ENCODE measurements at places on chromosomes 1 and 21. TPM values are rescaled to one million over a fixed set of nuclear protein-coding genes. Genes with fewer than 3 reads are reported as not detected.

DNA sequence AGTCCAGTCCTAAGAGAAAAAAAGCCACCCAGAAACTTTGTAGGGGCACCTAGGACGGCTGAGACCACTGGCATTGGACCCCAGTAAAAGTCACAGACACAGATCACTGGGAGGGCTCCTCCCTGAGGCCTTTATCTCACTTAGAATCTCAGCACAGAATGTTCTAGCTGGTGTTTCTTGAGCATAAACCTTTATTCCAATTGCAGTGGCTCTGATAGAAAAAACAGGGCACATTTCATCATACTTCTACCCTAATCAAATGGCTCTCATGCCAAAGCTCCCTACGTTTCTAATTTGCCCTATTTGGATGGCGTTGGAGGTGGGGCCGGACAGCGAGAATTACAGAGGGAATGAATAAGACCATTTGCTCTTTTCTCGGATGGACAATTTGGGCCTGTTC, 53.8 kb downstream of the NGF start:
- H3K4me1 ChIP-seq, result peaks cover 30% of the 10 kb centered on the region
- H3K27me3 ChIP-seq, result no peaks in the 10 kb centered on the region
- no peak overlapping the region for H3K27ac ChIP-seq
- no peak for DNase-seq
- no peak overlapping the region for H3K4me3 ChIP-seq

The KLF17 gene
- total RNA-seq, result 0.08 TPM

GRCh38 chr1:20380175-20380574, 89.5 kb downstream of the VWA5B1 start:
- no peak overlapping the region for H3K4me3 ChIP-seq
- no peaks in the 10 kb centered on the region for H3K4me1 ChIP-seq
- no peak overlapping the region for H3K27ac ChIP-seq
- no peak for DNase-seq
- H3K36me3 ChIP-seq, result no peaks in the 10 kb centered on the region

DNA sequence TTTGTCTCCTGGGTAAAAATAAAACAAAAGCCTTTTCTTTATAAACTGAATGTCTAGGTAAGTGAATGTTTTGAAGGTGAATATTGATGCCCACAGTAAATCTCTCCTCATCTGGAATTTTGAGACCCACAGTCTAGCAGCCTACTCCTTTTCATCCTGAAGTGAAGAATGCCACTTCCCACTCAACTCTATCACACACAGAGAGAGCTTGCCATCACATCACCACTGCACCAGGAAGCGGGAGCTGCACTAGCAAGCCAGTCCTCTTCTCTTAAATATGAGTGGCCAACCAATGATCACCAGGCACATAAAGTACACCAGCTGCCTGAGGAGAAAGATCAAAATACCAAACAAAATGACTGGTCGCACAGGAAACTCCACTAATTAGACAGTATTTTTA, 140.8 kb downstream of the MRPL39 start:
- no peak overlapping the region for H3K27ac ChIP-seq
- H3K4me1 ChIP-seq, result no peaks in the 10 kb centered on the region
- no peaks in the 10 kb centered on the region for H3K36me3 ChIP-seq
- H3K27me3 ChIP-seq, result no peaks in the 10 kb centered on the region

DNA sequence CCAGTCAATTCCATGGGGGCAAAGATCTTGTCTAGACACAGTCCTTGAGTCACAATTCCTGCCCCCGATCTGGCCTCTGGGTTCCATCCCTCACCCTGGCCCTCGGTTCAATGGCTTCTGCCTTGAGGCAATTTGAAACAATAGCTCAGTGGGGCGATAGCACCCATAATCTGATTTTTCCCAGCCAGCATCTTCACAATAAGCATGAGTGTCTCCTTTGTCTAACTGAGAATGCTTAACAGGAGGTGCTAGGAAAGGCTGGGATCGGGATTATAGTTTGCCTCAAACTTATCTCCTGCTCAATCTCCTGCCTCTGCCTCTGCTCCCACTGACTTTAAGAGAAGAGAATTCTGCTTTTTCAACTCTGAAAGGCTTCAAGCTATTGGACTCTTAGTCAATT, 293.9 kb upstream of the PROX1 start:
- no peaks in the 10 kb centered on the region for H3K36me3 ChIP-seq
- H3K4me1 ChIP-seq, result no peaks in the 10 kb centered on the region
- no peak overlapping the region for H3K27ac ChIP-seq

DNA sequence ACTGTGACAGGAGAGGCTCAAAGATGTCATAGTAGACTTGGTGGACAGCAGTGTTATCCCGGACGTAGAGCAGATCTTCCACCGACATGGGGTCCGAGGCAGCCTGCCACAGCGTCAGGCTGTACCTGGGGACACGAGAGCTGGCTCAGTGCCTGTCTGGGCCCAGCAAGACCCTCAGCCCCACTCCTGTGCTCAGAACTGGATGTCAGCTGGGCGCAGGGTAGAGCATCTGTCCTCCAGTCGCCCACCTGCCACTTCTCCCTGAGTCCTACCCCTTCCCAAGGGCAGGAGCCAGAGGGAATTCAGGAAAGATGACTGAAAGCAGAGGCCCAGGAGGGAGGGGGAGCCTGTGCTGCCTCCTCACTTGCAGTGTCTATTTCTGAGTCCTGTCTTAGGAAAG, 11.7 kb downstream of the FAM151A start:
- no peak overlapping the region for H3K4me3 ChIP-seq
- DNase-seq, result no peak
- no peaks in the 10 kb centered on the region for H3K4me1 ChIP-seq
- H3K27ac ChIP-seq, result no peak overlapping the region

DNA sequence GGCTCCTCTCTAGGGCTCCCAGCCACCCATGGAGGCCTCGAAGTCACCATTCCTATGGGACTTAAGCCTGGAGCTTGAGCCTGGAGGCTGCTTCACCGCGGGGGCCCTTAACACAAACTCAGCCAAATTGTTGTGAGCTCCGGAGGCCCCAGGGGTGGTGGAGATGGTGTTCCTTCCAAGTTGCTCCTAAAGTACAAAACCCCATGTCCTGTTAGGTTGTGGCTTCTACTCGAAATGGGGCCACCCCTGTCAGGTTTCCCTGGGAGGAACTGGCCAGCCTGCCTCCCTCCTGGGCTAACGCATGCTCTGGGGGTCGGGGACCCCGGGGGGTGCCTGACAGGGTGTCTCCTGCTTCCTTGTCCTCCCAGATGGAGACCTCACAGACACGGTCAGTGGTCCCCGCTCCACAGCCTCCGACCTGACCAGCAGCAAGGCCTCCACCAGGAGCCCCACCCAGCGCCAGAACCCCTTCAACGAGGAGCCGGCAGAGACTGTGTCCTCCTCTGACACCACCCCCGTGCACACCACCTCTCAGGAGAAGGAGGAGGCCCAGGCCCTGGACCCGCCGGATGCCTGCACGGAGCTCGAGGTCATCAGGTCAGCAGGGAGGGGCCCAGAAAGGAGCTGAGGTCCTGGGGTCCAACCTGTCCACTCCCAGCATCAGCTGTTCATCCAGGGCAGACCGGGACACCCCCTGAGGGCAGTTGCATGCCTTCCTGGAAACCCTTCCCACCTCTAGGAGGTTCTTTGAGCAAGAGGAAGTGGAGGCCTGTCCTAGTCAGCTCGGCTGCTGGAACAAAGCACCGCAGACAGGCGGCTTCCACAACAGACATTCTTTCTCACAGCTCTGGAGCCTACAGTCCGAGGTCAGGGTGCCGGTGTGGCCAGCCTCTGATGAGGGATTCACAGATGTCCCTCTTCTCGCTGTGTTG, 10.8 kb upstream of the SLC25A34 start:
- no peak for DNase-seq
- no peak overlapping the region for H3K4me3 ChIP-seq
- H3K27ac ChIP-seq, result no peak overlapping the region
- H3K27me3 ChIP-seq, result no peaks in the 10 kb centered on the region

The TSPAN1 gene
- 33.4 TPM for total RNA-seq

The DDR2 gene
- 40.2 TPM for total RNA-seq

- no peak for DNase-seq
- H3K4me3 ChIP-seq, result no peak overlapping the region
- H3K4me1 ChIP-seq, result no peaks in the 10 kb centered on the region
- no peak overlapping the region for H3K27ac ChIP-seq
- H3K27me3 ChIP-seq, result no peaks in the 10 kb centered on the region
These were observed 1092.2 kb downstream of the KCNT2 start for GRCh38 chr1:195516036-195516435.

The CLEC20A gene
- total RNA-seq, result not detected

GRCh38 chr1:86991549-86992186, 77.2 kb downstream of the HS2ST1 start:
- H3K27me3 ChIP-seq, result no peaks in the 10 kb centered on the region
- H3K36me3 ChIP-seq, result no peaks in the 10 kb centered on the region
- no peak for DNase-seq
- H3K4me1 ChIP-seq, result peaks cover 24% of the 10 kb centered on the region
- no peak overlapping the region for H3K27ac ChIP-seq
- H3K4me3 ChIP-seq, result no peak overlapping the region

The UTP11 gene
- 29.9 TPM for total RNA-seq

GRCh38 chr1:150553392-150554085, 4.3 kb downstream of the ADAMTSL4 start:
- H3K4me3 ChIP-seq, result no peak overlapping the region
- no peaks in the 10 kb centered on the region for H3K27me3 ChIP-seq
- DNase-seq, result no peak
- H3K4me1 ChIP-seq, result peaks cover 23% of the 10 kb centered on the region
- peak overlapping the region; percentile 82 for H3K27ac ChIP-seq
- no peaks in the 10 kb centered on the region for H3K36me3 ChIP-seq

The BRDT gene
- total RNA-seq, result not detected

DNA sequence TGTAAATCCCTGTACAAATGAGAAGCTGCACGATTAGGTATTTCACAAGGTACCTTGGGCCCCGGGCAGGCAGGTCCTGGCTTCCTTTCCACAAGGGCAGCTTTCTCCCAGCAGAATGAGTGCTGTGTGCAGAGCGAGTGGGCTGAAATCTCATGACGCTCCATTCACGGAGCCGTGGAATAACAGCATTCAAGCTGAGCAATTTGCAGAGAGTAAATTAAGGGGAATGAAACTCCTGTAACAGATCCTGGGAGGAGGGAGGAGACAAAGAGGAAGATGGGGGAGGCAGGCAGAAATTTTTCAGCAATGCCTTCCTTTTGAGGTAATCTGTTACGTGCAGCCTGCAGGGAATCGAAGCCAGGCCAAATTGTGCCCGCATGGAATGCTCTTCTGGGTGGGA, 239.9 kb downstream of the TNR start:
- H3K27me3 ChIP-seq, result peaks cover 3% of the 10 kb centered on the region
- H3K27ac ChIP-seq, result no peak overlapping the region
- no peaks in the 10 kb centered on the region for H3K36me3 ChIP-seq
- no peak overlapping the region for H3K4me3 ChIP-seq

The GPR25 gene
- not detected for total RNA-seq

The TRIM62 gene
- 2.5 TPM for total RNA-seq

GRCh38 chr1:210339500-210339899, 10.8 kb downstream of the HHAT start:
- H3K36me3 ChIP-seq, result no peaks in the 10 kb centered on the region
- no peaks in the 10 kb centered on the region for H3K27me3 ChIP-seq
- H3K4me3 ChIP-seq, result no peak overlapping the region
- H3K27ac ChIP-seq, result no peak overlapping the region

GRCh38 chr1:245105815-245106410, 48.9 kb upstream of the KIF26B start:
- no peak overlapping the region for H3K4me3 ChIP-seq
- H3K36me3 ChIP-seq, result no peaks in the 10 kb centered on the region
- no peaks in the 10 kb centered on the region for H3K4me1 ChIP-seq

DNA sequence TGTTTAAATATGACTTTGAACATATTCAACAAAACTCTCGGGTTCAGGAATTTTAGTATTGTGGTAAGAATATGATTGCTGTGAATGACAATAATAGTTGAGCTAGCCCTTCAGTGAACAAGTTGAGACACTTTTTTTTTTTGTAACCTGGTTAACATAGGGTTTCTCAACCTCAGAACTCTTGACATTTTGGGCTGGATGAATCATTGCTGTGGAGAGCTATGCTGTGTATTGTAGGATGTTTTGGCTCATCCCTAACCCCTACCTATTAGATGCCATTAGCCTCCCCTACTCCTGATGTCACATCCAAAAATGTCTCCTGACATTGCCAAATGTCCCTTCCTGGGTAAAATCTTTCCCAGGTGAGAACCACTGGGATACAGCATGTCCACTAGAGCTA, 113.7 kb downstream of the RUNX1 start:
- peaks cover 16% of the 10 kb centered on the region for H3K4me1 ChIP-seq
- no peak overlapping the region for H3K27ac ChIP-seq
- no peaks in the 10 kb centered on the region for H3K27me3 ChIP-seq
- no peaks in the 10 kb centered on the region for H3K36me3 ChIP-seq

The RHD gene
- not detected for total RNA-seq

- H3K36me3 ChIP-seq, result no peaks in the 10 kb centered on the region
- no peaks in the 10 kb centered on the region for H3K27me3 ChIP-seq
- H3K27ac ChIP-seq, result no peak overlapping the region
- no peak for DNase-seq
These were observed 84.7 kb upstream of the HIVEP3 start for GRCh38 chr1:42003433-42003832.

- H3K36me3 ChIP-seq, result no peaks in the 10 kb centered on the region
- no peaks in the 10 kb centered on the region for H3K27me3 ChIP-seq
- DNase-seq, result no peak
- peak overlapping the region; percentile 50 for H3K27ac ChIP-seq
These were observed 136.6 kb downstream of the PROX1 start for GRCh38 chr1:214124281-214124805.

DNA sequence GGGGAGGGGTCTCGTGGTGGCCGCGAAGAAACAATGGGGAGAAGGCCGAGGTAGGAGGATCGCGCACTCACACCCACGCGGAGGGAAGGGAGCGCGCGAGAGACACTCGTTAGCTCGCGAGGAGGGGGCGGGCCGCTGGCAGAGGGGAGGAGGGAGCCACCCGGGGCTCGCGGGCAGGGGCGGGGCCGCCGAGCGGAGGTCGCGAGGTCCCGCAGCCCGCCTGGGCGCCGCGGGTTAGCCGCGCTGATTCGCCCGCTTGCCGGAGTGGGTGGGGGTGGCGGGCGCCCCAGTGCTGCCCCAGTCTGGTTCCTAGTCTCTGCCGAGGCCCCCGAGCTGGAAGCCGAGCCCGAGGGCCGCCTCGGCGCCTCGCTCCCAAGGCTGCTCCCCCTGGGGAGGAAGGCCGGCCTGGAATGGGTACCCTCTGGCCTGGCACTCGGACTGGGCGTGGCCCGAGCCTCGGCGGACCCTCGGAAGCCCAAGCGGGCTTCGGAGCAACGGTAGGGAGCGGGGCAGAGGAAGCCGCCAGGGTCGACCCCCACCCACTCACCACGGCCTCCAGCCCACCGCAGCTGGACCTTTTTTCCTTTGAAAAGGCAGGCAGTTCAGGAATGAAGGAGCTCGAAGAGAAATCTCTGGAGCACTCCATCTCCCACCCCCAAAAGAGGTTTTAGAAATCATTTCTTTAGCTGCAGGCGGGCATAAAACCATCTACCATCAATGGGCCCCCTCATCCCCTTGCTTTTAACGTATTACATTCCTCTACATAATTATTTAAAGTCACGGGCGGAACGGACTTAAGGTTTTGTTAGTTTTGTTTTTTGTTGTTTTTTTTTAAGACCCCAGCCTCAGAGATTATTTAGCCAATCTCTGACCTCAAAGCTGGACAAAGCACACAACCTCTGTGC, 722 bp upstream of the TUT4 start:
- DNase-seq, result peak; percentile 95
- peaks cover 23% of the 10 kb centered on the region for H3K4me1 ChIP-seq
- no peaks in the 10 kb centered on the region for H3K27me3 ChIP-seq
- peak overlapping the region; percentile 81 for H3K4me3 ChIP-seq
- no peaks in the 10 kb centered on the region for H3K36me3 ChIP-seq

Measured in hepatocyte (in vitro differentiated cells).